ENCODE measurements at places on chromosomes 2 and 18.

- DNase-seq: no peak
Measured at GRCh38 chr2:133599211-133599803, 31.0 kb upstream of the NCKAP5 start.

DNA sequence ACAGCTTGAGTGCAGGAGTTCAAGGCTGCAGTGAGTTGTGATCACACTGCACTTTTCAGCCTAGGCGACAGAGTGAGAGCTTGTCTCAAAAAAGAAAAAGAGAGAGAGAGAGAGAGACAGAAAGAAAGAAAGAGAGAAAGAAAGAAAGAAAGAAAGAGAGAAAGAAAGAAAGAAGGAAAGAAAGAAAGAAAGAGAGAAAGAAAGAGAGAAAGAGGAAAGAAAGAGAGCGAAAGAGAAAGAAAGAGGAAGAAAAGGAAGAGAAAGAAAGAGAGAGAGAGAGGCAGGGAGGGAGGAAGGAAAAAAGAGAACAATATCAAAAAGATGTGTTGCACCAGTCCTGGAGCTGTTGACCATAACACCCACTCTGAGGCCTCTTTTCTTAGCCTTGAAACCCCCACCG lies 89.8 kb upstream of the MBOAT2 start:
- DNase-seq: no peak

- DNase-seq: no peak
Measured at GRCh38 chr2:121649149-121649595, at the start of gene CLASP1. TSS of gene CLASP1 (minus strand) at chr2:121649462. CDS start at chr2:121605895, 43,567 bp downstream.

- peak; percentile 80 for DNase-seq
Measured at GRCh38 chr2:223941579-223942277, 3.4 kb downstream of the WDFY1 start.

GRCh38 chr2:222320436-222321395 lies 21.9 kb upstream of the PAX3 start:
- DNase-seq: no peak

- no peak for DNase-seq
Measured at GRCh38 chr2:176818617-176819016, 394.0 kb upstream of the HNRNPA3 start.

- no peak for DNase-seq
Measured at GRCh38 chr2:224802407-224802806, 86.2 kb upstream of the CCDC195 start.

GRCh38 chr2:241870611-241871537 lies 1.3 kb downstream of the RTP5 start:
- no peak for DNase-seq

DNA sequence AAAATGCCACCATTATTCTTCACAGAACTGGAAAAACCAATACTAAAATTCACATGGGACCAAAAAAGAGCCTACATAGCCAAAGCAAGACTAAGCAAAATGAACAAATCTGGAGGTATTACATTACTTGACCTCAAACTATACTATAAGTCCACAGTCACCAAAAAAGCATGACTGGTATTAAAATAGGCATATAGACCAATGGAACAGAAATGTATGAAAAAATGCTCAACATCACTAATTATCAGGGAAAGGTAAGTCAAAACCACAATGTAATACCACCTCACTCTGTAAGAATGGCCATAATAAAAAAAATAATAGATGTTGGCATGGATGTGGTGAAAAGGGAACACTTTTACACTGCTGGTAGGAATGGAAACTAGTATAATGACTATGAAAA lies 158.6 kb downstream of the CDH2 start:
- DNase-seq: no peak

DNA sequence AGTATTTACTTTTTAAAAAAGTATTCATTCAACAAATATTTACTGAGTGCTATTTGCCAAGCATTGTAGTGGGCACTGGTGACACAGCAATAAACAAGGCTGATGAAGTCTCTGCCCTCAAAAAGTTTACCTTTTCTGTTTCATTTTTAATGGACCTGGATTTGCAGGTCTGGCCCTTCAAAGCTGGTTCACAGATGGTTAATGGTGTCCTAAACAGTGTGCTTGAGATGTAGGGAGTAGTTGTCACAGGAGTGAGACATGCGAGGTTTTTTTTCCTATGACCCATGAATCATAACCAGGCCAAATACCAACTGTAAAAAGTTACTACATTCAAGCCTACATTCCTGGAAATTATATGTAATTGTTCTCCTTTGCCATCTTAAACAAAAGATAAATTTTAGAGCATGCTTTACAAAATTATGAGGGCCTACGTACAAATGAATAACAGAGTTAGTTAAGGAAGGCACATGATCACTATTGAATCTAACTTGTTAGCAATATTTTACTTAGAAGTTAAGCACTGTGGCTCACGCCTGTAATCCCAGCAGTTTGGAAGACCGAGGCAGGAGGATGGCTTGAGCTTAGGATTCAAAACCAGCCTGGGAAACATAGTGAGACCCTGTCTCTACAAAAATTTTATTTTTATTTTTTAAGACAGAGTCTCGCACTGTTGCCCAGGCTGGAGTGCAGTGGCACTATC lies 223.9 kb downstream of the MBD5 start:
- DNase-seq: peak; percentile 26

DNA sequence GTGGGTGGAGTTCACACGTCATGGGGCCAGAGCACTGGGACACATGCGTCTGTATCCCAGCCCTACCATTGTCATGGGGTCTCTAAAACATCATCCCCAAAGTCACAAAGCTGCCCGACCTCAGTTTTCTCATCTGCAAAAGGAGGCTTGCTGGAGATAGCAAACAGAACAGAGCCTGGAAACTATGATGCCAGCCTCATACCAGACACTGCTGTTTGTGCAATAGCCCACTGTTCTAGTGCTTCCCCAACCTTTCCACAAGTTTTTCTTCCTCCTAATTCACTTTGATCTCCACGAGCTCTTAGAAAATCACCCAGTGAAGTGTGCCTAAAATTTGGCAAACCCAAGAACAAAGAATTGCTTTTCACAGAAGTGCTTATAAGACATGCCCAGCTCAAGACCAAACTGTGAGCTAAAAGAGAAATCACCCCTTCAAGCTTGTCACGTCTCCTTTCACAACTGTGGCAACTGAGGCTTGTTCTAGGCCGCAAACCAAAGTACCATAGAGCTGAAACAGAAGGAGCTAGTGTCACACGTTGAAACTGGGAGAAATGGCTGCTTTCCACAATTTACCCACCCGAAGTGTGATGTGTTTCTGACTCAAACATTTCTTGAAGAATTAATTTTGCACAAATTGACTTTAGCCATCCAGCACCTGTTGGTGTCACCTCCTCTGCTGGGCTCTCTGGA lies 162.7 kb upstream of the ID2 start:
- no peak for DNase-seq

DNA sequence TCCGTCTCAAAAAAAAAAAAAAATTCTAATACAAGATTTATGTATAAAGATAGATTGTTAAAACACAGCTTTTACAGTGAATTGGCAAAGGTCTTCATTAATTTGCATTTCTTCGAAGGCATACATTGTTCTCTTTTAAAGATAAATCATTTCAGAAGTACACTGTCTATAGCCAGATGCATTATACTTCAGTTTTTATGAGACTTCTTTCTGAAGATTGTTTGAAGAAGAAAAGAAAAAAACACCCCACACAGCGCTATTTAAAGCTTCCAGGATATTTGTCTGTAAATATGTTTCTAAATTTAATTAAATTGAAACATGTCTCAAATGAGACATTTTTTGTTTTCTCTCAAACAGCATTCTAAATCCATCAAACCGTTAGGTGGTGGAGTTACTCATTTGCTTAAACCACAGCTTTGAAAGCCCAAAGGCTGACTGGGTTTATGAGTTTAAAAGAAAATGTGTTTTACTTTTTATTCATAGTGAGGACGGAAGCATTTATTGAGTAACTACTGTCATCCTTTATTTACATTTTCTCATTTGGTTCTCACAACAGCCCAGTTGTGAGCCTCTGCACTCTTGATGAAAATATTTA lies 42.4 kb upstream of the C1GALT1C1L start:
- no peak for DNase-seq

DNA sequence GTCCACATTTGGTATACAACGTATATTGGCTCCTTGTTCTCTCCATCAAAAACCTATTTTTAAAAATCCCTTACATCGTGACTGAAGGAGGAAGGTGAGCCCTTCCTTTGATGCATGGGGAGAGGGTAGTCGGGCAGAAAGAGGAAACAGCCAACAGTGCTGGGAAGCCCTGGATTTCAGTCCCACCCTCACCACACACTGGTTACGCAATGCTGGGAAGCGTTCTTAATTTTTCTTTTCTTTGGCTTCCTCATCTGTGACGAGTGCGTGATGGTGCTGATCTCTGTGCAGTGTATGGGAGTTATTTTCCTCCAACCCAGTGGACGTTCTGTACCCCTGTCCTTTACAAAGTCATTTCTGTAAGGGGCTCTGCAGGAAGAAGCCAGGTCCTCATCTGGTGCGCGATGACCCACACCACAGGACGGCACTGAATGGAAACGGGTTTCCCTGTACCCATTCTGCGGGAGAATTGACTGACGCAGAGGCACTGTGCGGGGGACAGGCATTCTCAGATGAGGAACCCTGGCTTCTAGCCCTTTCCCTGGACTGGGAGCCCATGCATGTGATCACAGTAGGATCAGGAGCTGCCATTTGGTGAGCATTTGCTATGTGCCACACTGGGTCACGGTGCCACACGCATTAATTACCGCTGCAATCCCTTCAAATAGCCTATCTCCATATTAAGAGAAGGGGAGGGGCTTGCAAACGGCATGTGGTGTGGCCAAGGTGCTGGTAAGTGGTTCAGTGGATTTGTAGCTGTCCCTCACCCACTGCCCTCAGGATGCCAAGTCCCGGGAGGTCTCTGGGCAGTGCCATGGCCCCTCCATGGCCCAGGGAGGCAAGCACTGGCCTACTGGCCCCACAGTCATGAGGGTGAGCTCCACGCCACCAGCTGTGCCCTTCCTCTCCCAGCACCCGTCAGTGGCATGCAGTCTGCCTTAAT lies 4.3 kb downstream of the COLEC11 start:
- no peak for DNase-seq

DNA sequence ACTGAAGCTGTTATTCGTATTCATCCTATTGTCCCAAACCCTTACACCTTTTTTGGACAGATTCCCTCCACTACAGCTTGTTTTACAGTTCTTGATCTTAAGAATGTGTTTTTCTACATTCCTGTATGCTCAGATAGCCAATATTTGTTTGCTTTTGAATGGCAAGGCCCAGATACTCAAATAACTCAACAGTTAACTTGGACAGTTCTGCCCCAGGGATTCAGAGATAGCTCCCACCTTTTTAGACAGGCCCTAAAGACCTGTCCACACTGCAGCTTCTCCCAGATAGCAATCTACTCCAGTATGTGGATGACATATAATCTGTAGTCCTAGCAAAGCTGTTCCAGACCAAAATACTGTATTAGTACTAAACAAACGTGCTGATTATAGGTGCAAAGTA lies 7.1 kb upstream of the AGXT start:
- no peak for DNase-seq

GRCh38 chr18:33210575-33211189 lies 229.8 kb downstream of the CCDC178 start:
- DNase-seq: no peak

DNA sequence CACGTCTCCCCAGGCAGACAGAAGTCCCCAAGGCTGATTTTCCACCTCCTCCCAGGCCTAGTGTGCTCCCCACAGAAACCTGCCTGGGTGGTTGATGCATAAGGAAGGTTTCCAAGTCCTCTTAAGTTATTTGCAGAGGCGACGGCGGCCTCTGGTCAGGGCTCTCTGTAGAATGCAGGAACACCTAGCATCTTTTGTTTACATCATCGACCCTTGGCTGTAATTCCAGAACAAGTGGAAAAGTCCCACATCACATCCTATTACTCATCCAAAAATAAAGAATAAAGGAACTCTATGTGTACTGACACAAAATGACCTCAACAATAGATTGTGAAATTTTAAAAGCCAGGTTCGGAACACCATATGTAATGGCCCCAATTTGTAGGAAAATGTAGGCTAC lies 211.1 kb downstream of the ALPK2 start:
- DNase-seq: no peak

GRCh38 chr2:15378148-15378908 lies 182.8 kb downstream of the NBAS start:
- DNase-seq: no peak

- no peak for DNase-seq
Measured at GRCh38 chr2:204693262-204693661, 148.0 kb downstream of the PARD3B start.

- no peak for DNase-seq
Measured at GRCh38 chr2:207117668-207118067, 48.1 kb downstream of the KLF7 start.

DNA sequence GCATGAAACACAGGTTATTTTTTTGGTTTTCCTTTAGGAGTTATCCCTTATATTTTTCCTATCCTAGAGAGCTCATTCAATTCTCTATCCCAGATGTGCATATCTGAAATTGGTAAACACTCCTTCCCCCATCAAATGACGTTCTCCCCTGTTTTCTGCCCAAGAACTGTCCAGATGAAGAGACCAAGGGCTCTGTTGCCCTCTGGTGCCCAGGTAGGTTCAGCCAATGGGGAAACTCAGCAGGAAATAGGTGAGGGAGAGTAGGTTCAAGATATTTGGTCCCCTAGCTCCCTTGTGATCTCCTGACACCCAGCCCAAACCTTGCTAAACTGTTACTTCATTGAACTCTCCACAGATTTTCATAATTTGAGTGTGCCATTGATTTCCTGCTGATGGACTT lies 14.1 kb upstream of the INO80C start:
- DNase-seq: no peak

- no peak for DNase-seq
Measured at GRCh38 chr2:167401309-167401708, 513.0 kb downstream of the XIRP2 start.

DNA sequence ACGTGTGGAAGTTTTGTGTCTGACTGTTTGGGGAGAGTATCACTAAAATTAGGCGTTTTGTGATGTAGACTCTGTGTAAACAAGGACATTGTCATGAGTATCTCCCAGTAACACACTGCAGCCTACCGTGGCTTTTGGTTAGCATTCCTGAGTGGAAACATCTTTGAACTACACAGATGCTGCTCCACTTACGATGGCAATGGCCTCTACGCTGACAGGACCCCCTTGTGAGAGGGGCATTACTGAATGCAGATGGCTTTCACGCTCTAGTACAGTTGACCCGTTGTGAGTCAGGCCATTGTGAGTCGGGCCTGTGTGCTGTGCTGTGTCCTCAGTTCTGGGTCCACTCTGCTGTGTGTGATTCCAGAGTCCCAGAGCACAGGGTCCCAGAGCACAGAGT lies 34.4 kb upstream of the ADNP2 start:
- no peak for DNase-seq

GRCh38 chr2:190822043-190822442 lies 58.6 kb upstream of the GLS start:
- no peak for DNase-seq

GRCh38 chr2:218146056-218146455 lies 20.2 kb downstream of the CXCR2 start:
- no peak for DNase-seq

Measured in fibroblast of skin of left quadriceps (primary cell).